CD4-positive, alpha-beta memory T cell (primary cell): ENCODE measurements at places on chromosomes 6 and 20.

GRCh38 chr20:62652041-62652893 lies 10.0 kb downstream of the SLCO4A1 start:
- peaks cover 38% of the 10 kb centered on the region for H3K4me1 ChIP-seq
- H3K4me3 ChIP-seq = peak overlapping the region; percentile 55
- peak; percentile 77 for DNase-seq
- no peaks in the 10 kb centered on the region for H3K27me3 ChIP-seq
- H3K27ac ChIP-seq = peak overlapping the region; percentile 71

- no peak overlapping the region for H3K4me3 ChIP-seq
- H3K36me3 ChIP-seq = no peaks in the 10 kb centered on the region
- no peak for DNase-seq
- H3K27me3 ChIP-seq = no peaks in the 10 kb centered on the region
- H3K27ac ChIP-seq = no peak overlapping the region
These were observed 13.1 kb downstream of the ARHGAP18 start for GRCh38 chr6:129696843-129697242.

GRCh38 chr6:154218787-154219186 lies 137.8 kb downstream of the IPCEF1 start:
- peaks cover 28% of the 10 kb centered on the region for H3K36me3 ChIP-seq
- no peaks in the 10 kb centered on the region for H3K27me3 ChIP-seq
- peaks cover 59% of the 10 kb centered on the region for H3K4me1 ChIP-seq
- DNase-seq = no peak
- no peak overlapping the region for H3K4me3 ChIP-seq

DNA sequence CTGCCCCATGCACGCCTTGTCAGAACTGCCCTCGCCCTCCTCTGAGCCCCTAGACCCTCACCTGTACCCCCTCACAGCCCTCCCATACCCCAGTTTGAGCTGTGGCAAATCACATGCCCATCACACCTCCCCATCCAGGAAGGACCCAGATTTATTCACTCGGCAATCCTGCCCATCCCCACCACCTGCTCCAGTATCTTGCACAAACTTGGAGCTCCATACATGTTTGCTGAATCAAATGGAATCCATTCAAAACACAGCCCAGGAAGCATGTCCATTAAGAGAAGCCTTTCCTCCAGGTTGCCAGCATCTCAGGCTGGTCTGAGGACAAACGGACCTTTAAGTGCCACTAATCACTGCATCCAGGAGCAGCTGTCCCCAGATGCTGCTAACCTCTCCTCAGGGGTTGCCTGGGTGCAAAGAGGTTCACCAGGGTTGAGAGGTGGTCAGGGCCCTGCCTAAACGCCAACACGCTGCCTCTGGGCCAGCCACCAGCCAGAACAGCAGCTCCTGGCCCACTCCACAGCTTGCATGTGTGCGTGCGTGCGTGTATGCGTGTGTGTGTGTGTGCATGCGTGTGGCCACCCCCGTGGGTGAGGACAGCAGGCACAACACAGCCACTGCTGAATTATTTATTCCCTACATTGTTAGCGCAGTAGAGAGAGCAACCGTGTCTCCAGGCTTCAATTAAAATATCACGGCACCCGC lies 31.0 kb downstream of the GRM4 start:
- DNase-seq = no peak
- no peak overlapping the region for H3K4me3 ChIP-seq
- no peaks in the 10 kb centered on the region for H3K36me3 ChIP-seq
- no peaks in the 10 kb centered on the region for H3K4me1 ChIP-seq
- no peaks in the 10 kb centered on the region for H3K27me3 ChIP-seq

DNA sequence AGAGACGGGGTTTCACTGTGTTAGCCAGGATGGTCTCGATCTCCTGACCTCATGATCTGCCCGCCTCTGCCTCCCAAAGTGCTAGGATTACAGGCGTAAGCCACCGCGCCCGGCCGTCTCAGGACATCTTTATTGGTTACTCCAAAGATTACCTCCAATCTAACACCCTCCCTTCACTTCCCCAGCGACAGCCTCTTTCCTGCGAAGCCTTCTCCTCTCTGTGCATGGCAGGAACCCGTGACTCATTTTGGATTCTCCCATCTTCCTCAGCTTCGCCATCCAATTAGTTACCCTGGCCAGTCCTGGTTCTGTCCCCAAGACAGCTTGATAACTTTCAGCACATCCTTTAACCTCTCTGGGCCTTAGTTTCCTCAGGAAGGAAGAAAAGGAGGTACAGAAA lies 51.3 kb upstream of the TOX2 start:
- no peak for DNase-seq
- H3K27me3 ChIP-seq = no peaks in the 10 kb centered on the region
- H3K4me3 ChIP-seq = no peak overlapping the region
- no peaks in the 10 kb centered on the region for H3K36me3 ChIP-seq
- H3K4me1 ChIP-seq = no peaks in the 10 kb centered on the region

DNA sequence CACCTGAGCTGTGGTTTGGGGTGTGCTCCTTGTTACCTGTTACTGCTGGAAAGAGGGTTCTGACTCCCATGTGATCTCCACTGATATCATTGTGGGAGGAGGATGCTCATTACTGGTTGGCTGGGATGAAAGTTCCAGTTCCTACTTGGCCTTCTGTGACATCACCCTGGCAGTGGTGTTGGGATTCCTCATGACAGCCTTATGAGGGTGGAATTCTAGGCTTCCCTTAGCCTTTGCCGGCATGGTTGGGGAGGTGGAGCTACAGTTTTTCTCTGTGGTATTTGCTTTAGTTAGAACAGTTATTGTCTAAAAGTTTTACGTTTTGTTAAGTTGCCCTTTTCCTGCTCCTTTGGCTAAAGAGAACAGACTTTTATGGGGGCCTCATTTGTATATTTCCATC lies 112.1 kb downstream of the AFG1L start:
- no peaks in the 10 kb centered on the region for H3K4me1 ChIP-seq
- no peaks in the 10 kb centered on the region for H3K27me3 ChIP-seq
- H3K27ac ChIP-seq = no peak overlapping the region
- no peak overlapping the region for H3K4me3 ChIP-seq

- DNase-seq = no peak
- H3K4me1 ChIP-seq = no peaks in the 10 kb centered on the region
- H3K27ac ChIP-seq = no peak overlapping the region
- no peaks in the 10 kb centered on the region for H3K27me3 ChIP-seq
- no peak overlapping the region for H3K4me3 ChIP-seq
These were observed 146.3 kb upstream of the MAFB start for GRCh38 chr20:40835321-40835720.

GRCh38 chr20:19888269-19888671 lies 128.9 kb upstream of the NAA20 start:
- H3K27ac ChIP-seq = no peak overlapping the region
- H3K36me3 ChIP-seq = no peaks in the 10 kb centered on the region
- no peak for DNase-seq
- H3K4me1 ChIP-seq = no peaks in the 10 kb centered on the region

DNA sequence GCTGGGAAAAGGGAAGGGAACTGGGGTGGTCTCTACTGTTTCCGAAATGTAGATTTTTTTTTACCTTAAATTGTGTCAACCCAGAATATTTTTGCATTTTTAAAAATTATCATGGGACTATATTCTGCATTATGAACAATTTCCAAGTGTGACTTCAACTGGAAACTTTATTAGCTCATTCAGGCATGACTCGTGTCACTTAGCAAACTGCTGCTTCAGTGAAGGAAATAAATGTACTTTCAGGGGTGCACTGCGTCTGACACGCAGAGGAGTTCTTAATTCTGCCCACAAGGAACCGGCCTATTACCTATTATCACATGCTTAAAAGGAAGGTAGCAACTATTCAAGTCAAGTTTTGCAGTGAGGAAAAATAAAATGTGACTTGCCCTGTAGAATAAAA lies 291.3 kb upstream of the PRDM1 start:
- H3K27ac ChIP-seq = no peak overlapping the region
- H3K4me1 ChIP-seq = peaks cover 28% of the 10 kb centered on the region
- no peaks in the 10 kb centered on the region for H3K27me3 ChIP-seq
- no peak for DNase-seq

GRCh38 chr20:1917786-1918185 lies 22.6 kb downstream of the SIRPA start:
- H3K4me1 ChIP-seq = no peaks in the 10 kb centered on the region
- H3K36me3 ChIP-seq = no peaks in the 10 kb centered on the region
- H3K4me3 ChIP-seq = no peak overlapping the region
- no peak for DNase-seq

GRCh38 chr20:1491281-1491840 lies at the start of gene SIRPB2:
SIRPB2 (minus strand) TSS chr20:1491420; CDS start chr20:1491359, 61 bp downstream.
- H3K27ac ChIP-seq = no peak within 1 kb of the TSS
- no peaks in the 10 kb centered on the region for H3K4me1 ChIP-seq
- no peaks in the 10 kb centered on the region for H3K36me3 ChIP-seq
- H3K27me3 ChIP-seq = no peaks in the 10 kb centered on the region
- no peak for DNase-seq

DNA sequence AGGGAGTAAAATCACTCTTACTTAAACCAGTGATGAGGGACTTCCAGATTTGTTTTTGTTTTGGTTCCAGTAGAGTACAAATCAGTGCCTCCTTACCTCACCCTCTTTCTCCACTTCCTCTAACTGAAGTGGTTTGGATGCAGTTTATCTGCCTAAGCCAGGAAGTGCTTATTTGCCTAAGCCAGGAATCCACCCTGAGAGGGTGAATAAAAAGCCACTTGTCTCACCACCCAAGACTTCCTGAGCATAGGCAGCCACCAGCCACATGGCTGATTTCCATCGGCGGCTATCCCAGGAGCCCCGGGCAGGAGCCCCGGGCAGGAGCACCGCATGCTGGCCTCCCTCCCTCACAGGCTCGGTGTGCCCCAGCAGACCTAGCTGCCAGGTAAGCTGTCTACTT lies 12.0 kb downstream of the LRP11 start:
- no peak overlapping the region for H3K4me3 ChIP-seq
- H3K4me1 ChIP-seq = peaks cover 8% of the 10 kb centered on the region
- no peak for DNase-seq
- H3K27ac ChIP-seq = no peak overlapping the region
- no peaks in the 10 kb centered on the region for H3K36me3 ChIP-seq
- no peaks in the 10 kb centered on the region for H3K27me3 ChIP-seq

DNA sequence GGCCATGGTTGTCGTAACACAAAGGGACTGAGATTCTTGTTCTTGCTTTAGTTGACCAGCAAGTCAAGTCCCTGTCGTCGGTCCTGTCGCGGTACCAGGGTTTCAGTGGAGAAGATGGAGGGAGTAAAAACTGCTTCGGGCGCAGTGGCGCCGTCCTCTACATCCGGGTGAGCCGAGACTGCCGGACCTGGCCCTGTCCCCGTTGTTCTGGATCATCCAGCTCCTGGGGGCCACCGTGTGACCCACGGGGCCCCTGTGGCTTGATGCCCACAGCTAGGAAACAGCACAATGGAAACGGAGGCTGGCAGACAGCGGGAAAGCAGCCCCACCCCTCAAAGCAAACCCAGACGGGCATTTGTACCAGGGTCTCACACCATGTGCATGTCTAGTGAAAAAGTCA lies 15.0 kb downstream of the MTG2 start:
- DNase-seq = no peak
- no peak overlapping the region for H3K4me3 ChIP-seq
- H3K4me1 ChIP-seq = no peaks in the 10 kb centered on the region
- H3K36me3 ChIP-seq = peaks cover 42% of the 10 kb centered on the region
- H3K27me3 ChIP-seq = no peaks in the 10 kb centered on the region
- H3K27ac ChIP-seq = no peak overlapping the region

DNA sequence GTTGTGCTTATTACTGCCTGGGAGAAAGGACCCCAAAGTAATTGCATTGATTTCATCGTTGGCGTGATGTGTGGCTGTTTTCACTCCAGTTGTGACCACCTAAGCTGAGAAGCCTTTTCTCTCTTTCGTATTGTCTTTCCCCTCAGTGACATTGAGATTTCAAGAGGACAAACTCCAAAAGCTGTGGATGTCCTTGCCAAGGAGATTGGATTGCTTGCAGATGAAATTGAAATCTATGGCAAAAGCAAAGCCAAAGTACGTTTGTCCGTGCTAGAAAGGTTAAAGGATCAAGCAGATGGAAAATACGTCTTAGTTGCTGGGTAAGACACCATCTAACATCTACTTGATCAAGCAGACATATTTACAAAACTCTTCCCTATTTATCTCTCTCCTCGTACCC lies 60.5 kb downstream of the MTHFD1L start:
- no peaks in the 10 kb centered on the region for H3K4me1 ChIP-seq
- DNase-seq = no peak
- no peaks in the 10 kb centered on the region for H3K27me3 ChIP-seq
- H3K36me3 ChIP-seq = no peaks in the 10 kb centered on the region
- no peak overlapping the region for H3K27ac ChIP-seq

GRCh38 chr20:51417250-51418136 lies 125.0 kb downstream of the NFATC2 start:
- no peaks in the 10 kb centered on the region for H3K27me3 ChIP-seq
- H3K36me3 ChIP-seq = peaks cover 11% of the 10 kb centered on the region
- H3K4me3 ChIP-seq = no peak overlapping the region
- H3K27ac ChIP-seq = peak overlapping the region; percentile 65

DNA sequence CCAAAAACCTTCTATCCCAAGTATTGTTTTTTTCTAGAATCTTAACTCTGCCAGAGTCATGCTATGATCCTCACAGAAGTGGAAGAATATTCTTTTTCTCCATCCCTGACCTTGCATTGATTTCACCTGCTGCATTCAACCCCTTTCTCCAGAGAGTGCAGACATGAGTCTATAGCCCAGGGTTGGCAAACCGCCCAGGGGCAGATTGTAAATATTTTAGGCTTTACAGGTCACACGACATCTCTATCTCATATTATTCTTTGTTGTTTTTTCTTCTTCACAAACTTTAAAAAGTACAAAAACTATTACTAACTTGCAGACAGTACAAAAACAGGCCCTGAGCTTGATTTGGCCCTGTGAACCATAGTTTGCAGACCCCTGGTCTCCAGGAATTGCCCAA lies 112.1 kb upstream of the ASF1A start:
- no peaks in the 10 kb centered on the region for H3K27me3 ChIP-seq
- no peak overlapping the region for H3K27ac ChIP-seq
- no peaks in the 10 kb centered on the region for H3K36me3 ChIP-seq
- H3K4me1 ChIP-seq = peaks cover 19% of the 10 kb centered on the region
- DNase-seq = no peak
- no peak overlapping the region for H3K4me3 ChIP-seq

- no peak for DNase-seq
- H3K36me3 ChIP-seq = no peaks in the 10 kb centered on the region
- peaks cover 17% of the 10 kb centered on the region for H3K4me1 ChIP-seq
These were observed 9.1 kb downstream of the TXLNB start for GRCh38 chr6:139282684-139283083.

GRCh38 chr6:41937861-41938574 lies 3.6 kb downstream of the CCND3 start:
- peak; percentile 87 for DNase-seq
- H3K36me3 ChIP-seq = peaks cover 39% of the 10 kb centered on the region
- peak overlapping the region; percentile 80 for H3K27ac ChIP-seq
- peaks cover 75% of the 10 kb centered on the region for H3K4me1 ChIP-seq
- H3K27me3 ChIP-seq = no peaks in the 10 kb centered on the region

- H3K27me3 ChIP-seq = no peaks in the 10 kb centered on the region
- H3K4me1 ChIP-seq = peaks cover 15% of the 10 kb centered on the region
- H3K36me3 ChIP-seq = peaks cover 44% of the 10 kb centered on the region
- DNase-seq = no peak
- no peak overlapping the region for H3K27ac ChIP-seq
These were observed 54.2 kb downstream of the ZNF831 start for GRCh38 chr20:59217794-59218280.

GRCh38 chr20:58224974-58225373 lies 3.5 kb downstream of the ANKRD60 start:
- no peak overlapping the region for H3K4me3 ChIP-seq
- H3K27ac ChIP-seq = no peak overlapping the region
- DNase-seq = no peak
- H3K27me3 ChIP-seq = peaks cover 32% of the 10 kb centered on the region
- H3K36me3 ChIP-seq = no peaks in the 10 kb centered on the region

- no peaks in the 10 kb centered on the region for H3K4me1 ChIP-seq
- DNase-seq = no peak
- H3K27me3 ChIP-seq = no peaks in the 10 kb centered on the region
- no peak overlapping the region for H3K27ac ChIP-seq
These were observed 108.5 kb downstream of the MAP3K4 start for GRCh38 chr6:161100072-161100471.
